ENCODE measurements at places on chromosomes 6 and 20.
A peak's percentile ranks its signal among the peaks of the same experiment; 100 is the strongest.

- no peak for DNase-seq
These were observed 6.3 kb upstream of the LYRM2 start for GRCh38 chr6:89644864-89645263.

- DNase-seq = no peak
These were observed 279.9 kb downstream of the SLC35F1 start for GRCh38 chr6:118186672-118187567.

DNA sequence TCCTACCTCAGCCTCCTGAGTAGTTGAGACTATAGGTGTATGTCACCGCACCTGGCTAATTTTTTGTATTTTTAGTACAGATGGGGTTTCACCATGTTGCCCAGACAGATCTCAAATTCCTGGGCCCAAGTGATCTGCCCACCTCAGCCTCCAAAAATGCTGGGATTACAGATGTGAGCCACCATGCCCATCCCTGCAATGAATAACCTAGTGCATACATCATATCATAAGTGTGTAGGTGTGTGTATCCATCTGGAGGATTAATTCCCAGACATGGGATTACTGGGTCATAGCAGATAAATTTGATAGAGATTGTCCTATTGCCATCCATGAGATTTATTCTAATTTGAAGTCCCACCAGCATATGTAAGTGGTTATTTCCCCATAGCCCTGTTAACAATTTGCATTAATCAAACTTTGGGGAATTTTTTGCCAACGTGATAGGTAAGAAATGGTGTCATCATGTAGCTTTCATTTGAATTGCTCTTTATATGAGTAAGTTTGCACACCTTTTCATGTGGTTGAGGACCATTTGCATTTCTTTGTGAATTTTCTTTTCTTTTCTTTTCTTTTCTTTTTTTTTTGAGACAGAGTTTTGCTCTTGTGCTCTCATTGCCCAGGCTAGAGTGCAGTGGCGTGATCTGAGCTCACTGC lies 29.9 kb upstream of the BACH2 start:
- no peak for DNase-seq

- no peak for DNase-seq
These were observed 1.0 kb downstream of the NR2E1 start for GRCh38 chr6:108166664-108167448.

GRCh38 chr6:122285292-122285913 lies 114.0 kb upstream of the HSF2 start:
- no peak for DNase-seq

- DNase-seq = no peak
These were observed 180.3 kb upstream of the ZNF217 start for GRCh38 chr20:53773792-53774401.

DNA sequence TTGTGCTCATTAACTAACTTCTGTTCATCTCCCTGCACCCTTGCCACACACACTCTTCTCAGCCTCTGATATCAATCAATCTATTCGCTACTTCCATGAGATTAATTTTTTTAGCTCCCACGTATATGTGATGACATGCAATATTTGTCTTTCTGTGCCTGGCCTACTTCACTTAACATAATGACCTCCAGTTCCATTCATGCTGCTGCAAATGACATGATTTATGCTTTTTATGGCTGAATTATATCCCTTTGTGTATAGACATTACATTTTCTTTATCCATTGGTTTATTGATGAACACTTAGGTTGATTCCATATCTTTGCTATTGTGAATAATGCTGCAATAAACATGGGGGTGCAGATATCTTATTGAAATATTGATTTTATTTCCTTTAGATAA lies 50.8 kb upstream of the SPTLC3 start:
- no peak for DNase-seq

GRCh38 chr6:163460307-163460782 lies 45.8 kb downstream of the QKI start:
- no peak for DNase-seq

DNA sequence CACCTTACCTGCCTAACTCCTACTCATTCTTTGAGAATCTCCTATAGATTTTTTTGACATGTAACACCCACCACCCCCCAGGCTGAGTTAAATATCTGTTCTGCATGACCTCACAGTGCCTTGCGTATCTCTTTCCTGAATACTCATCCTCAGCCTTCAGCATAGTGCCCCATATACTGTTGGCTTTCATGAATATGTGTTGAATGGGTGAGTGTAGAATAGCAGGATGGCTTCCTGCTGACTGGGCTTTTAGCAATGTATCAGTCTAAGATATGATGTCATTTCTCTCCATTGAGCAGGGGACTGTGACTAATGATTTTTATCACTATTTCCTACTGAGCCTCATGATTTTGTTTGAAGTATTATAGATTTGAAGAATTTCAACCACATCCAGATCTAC lies 361.6 kb upstream of the MARCKS start:
- no peak for DNase-seq

GRCh38 chr6:142796024-142796423 lies 149.0 kb downstream of the HIVEP2 start:
- no peak for DNase-seq

DNA sequence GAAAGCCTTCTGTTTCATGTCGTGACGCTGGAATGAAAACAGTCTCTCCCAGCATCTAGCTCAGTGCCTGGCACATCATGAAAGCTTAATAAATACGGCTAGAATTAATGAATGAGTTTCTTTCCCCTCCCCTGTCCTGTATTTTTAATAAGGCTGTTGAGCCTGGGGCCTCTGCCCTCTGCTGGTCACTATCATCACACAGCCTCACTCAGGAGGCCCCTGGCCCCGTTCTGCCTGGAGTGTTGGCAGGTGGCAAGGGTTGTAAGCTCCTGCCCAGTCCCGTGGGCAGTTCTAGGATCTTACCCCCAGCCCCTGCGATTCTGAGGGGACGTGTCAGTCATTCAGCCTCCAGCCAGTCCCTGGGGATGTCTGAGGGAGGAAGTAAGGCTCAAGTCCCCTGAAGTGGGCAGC lies 41.4 kb downstream of the PHACTR3 start:
- no peak for DNase-seq

GRCh38 chr6:9732056-9732455 lies 682.8 kb downstream of the TFAP2A start:
- peak; percentile 36 for DNase-seq

DNA sequence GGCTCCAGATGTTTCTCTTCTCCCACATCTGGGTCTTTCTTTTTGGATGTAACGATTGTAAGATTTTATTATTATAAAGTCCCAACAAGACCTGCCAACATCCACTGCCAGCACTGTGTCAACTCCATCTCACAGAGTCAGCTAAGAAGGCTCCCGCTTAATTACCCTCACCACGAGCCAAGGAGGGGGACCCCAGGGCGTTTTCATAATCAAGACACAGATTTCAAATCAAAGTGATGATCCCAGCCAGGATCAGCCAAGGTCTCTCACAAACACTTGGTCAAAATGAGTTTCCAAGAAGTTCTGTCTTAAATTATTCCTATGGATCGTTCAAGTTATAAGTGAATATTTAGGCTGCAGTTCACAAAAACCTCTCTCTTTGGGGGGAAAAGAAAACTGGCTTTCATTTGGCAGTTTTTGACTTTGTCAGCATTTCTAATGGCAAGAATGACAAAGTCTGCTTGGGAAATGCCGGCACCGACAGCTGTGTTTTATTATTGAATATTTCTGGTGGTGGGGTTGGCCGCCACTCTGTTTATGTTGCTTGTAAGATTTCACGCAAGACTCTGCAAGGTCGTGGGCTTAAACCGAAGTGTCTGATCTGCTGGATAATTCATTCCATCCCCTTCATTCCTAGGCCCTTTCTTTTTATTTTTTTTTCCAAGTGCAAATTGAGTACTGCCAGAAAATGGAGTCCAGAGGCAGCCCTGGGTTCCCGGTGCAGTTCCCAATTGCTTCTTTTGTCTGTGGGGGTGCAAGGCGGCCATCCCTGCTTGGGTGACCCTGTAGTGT lies 170.2 kb upstream of the PMEPA1 start:
- no peak for DNase-seq

DNA sequence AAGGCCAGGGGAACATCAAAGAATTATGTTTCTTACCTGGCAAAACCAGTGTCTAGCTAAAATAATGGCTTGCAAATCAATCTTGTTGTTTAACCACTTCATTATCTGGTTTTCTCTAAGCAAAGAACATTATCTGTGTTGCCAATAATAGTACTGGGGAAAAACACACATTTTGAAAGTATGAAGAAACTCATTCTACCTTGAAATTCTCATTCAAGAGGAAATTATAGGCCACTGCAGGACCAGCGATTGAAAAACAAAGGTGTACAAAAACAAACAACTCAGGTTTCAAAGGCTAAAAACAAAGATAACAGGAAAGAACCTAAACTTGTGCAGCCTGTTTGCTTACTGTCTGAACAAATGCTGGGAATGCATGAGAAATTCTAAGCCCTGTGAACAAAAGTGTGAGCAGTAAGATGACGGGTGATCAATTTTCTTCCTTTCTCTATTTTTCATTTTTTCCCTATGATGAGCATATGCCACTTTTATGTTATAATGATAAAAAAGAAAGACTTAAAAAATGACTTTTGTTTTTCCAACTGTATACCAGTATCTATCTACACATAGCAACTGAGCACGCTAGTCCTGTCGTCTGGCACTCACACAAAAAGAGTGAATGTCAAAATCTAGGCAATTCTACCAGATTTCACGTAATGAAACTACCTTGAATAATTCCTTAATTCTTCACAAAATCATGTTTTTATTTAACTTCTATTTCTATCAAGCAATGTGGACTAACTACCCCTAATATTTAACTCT lies 117.9 kb downstream of the SGK1 start:
- peak; percentile 86 for DNase-seq

DNA sequence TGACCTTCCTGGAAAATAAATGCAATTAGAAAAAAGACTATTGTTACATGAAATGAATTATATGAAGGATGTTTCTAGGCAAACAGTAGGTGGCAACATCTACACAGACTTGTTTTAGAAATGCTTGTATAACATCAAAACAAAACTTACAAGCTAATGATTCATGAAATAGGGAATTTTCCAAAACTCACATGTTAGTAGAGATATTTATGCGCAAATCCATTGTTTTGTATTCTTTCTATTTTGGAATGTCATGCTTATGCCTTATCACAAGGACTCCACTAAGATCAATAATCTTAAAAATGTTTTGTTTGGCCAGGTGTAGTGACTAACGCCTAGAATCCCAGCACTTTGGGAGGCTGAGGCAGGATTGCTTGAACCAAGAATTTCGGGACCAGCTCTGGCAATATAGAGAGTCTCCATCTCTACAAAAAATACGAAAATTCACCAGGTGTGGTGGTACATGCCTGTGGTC lies 32.3 kb upstream of the LGSN start:
- DNase-seq = no peak

GRCh38 chr6:45877970-45878590 lies 137.6 kb downstream of the CLIC5 start:
- no peak for DNase-seq

DNA sequence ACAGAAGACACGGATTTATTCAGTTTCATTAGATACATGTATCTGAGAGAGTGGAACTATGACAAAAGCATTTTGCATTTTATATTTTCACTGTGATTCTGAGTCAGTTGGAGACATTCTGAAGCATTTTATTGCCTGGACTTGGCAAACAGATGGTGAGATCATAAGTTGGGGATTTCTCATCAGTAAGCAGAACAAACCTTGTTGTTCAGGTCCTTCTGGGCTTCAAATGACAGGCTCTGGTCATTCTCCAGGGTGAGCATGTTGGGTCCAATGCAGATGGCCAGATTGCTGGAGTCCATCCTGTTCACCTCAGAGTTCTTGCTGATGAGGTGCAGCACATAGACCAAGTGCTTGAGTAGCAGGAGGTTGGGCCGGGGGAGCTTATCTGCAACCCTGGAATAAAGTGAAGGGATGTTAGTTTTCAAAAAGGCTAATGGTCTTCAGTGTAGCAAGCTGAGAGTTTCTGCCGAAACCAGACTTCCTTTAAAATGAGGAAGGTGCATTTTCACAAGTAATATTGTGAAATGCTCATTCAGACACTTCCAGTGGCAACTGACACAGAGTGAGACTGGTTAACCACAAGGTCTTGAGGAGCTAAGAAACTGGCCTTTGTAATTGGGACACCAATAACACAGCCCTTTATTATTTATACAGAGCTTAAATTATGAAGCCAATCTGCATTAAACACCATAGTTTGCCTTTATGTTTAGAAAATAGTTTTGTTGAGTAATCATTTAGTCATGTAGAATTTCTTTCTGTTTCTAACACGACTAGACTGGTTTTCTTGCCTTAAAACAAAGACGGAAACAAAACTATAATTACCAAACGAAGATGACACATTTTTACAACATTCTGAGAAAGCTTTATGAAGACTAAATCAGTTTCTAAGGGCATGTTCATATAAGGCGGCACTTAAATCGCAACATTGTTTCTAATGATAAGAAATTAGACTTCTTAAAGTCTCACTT lies 5.6 kb downstream of the TAGAP start:
- DNase-seq = no peak

DNA sequence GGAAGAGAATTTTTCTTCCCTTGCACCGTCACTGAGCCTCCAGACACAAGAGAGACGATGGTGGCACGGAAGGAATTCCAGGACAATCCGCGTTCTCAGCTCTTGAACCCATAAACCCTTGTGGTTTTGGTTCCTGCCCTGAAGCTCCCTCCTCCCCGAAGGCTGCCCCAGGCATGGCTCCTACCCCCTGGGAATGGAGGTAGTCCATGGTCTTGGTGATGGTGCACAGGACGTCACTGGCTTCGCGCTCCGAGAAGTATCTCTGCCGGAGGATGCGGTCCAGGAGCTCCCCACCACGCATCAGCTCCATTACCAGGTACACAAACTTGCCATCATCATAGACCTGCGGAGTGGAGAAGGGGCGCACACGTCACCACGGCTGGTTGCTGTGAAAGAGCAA lies 47.5 kb upstream of the MPC1 start:
- no peak for DNase-seq

DNA sequence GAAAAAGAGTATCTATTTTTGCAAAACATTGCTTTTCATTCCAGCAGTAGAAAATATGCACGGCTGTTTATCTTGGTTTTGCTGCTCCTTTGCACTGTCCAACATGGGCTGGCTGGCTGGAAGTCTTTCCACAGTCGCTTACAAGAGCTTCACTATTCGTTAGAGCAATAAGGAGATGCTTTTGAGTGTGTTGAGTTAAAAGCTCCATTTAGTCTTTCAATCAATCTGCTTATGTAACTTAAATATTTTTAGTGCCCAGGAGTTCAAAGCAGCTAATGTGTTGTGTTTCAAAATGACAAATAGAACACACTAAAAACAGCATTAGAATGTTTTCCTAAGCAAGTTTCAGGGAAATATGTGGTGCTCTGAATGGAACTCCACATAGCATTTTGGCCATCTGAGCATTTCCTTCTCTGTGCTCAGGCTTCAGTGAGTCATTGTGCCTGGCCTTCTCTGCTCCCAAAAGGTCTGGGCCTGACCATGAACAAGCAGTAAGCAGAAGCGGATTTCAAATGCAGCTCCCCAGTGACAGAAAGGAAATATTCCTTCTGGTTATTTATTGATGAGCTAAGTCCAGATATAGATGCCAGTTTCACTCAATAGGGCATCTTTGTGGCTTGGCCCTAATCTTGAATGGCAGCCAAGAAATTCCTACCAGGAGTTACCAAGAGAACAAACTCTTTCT lies 580.3 kb downstream of the TENT5A start:
- no peak for DNase-seq

DNA sequence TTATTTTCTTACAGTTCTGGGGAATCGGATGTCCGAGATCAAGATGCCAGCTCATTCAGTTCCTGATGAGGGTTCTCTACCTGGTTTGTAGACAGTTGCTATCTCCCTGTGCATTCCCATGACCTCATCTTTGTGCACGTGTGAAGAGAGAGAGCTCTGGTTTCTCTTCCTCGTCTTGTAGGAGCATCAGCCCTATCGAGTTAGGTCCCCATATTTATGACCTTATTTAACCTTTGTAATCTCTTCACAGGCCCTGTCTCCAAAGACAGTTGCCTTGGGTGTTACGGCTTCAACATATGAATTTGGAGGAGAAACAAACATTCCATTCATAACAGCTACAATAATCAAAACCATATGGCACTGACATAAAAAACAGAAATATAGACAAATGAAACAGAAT lies 455.3 kb downstream of the HACE1 start:
- no peak for DNase-seq

Measured in NCI-H748 treated with DMSO at 0.1 percent for 48 hours (cell line).